ENCODE measurements at places on chromosomes 6 and 20.

- peak; percentile 14 for DNase-seq
Observed at GRCh38 chr6:105994591-105995390, 91.3 kb upstream of the PRDM1 start.

DNA sequence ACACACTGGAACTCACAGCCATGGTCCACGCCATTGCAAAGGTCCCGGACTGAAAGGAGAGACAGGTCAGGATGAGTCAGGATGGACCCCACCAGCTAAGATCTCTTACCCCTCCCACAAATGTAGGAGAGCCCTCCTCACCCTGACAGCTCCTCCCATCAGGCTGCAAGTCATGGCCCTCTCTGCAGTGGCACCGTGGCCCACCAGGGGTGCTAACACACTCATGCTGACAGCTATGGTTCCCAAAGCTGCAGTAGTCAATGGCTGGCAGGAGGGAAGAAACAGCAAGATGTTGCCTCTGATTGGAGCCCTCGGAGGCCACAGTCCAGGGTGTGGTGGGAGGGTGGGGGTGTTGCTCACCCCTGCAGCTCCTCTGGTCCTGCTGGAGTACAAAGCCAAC, 5.7 kb upstream of the RBPJL start:
- DNase-seq: no peak

DNA sequence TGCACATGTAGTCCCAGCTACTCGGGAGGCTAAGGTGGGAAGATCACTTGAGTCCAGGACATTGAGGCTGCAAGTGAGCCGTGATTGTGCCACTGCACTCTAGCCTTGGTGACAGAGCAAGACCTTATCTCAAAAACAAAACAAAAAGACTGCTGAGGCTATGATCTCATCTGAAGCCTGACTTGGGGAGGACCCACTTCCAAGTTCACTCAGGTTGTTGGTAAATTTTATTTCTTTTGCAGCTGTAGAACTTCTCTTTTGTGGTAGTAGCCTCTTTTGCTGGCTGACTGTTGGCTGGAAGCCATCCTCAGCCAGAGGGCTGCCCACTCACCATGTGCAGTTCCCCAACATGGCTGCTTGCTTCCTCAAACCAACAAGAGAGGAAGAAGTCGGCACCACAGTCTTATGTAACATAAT, 36.8 kb upstream of the ME1 start:
- DNase-seq: no peak

GRCh38 chr6:114718716-114719270, 376.0 kb upstream of the HS3ST5 start:
- peak; percentile 83 for DNase-seq

DNA sequence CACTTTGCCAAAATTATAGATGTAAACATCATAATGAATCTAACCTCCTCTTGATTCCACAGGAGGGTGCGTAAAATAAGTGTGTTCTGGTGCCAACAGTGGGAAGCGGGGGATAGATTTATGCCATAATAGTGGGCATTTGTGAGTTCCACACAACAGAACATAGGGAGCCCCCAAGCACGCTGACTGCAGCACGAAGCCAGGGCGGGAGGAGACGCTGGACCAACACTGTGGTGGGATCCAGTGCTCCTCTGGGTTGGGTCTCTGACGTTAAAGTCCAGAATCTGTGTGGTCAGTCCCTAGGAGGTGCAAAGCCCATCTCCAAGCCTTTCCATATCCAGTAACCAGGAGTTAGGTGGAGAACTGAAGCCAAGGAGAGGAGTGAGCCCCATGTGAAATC, 1.8 kb upstream of the TTLL2 start:
- no peak for DNase-seq

DNA sequence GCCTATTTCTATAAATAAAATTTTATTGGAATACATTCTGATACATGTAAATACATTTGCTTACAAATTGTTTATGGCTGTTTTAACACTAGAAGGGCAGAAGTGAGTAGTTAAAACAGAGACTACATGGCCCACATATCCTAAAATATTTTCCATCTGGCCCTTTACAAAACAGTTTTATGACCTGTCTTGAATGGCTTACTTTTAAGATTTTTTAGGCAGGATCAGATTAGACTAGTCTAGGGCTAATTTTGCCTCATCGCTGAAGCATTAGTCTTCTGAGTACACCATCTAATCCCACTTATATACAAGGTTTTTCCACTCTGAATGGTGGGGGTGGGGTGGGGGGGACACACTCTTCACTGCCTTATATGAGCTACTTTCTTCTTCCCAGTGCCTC, 27.1 kb downstream of the PLAGL1 start:
- no peak for DNase-seq

GRCh38 chr6:97214671-97215070, 68.3 kb downstream of the MMS22L start:
- no peak for DNase-seq

DNA sequence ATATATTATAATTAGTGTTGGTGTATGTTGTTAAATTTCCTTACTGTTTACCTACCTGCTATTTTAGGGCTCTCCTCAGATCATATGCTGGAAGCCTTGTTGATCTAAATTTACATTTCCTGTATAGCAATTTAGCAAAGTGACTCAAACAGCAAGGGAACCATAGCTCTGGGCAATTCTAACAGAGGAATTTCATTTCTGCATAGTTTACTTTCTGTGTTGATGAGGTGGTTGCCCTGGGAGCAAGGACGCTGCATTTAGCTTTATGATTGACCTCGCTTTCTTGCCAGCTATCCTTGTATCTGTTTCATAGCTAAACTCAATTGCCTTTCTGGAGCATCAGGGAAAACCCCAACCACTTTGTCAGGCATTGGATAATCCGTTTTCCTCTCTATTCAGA, 810.8 kb downstream of the GRIK2 start:
- DNase-seq: no peak

DNA sequence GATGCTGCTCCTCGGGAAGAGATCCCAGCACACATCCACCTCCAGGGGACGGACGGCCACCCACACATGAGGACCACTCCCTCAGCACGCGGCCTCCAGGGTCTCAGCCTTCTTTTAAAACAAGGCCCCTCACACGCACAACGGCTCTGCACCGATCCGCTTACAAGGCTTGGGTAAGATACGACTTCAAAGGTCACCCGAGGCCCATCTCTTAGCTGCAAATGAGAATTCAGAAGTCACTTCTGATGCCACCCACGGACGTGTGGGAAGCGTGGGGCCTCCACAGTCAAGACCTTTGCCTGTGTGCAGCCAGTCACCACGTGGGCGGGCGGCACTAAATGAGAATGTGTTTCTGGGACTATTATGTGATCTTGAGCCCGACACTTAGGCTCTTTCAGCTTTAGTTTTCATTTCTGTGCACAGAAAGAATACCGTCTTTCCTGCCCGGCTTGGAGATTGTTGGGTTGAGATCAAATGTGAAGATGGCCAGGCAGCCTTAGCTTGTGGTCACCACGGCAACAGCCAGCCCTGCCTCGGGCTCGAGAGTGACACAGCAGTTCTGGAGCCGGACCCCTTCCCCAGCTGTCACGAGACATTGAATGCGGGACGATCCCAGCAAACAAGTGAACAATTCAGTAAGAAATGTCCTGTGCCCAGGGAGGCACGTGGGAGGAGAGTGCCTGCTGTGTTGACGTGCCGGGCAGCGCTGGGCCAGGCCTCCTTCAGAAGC, 91.6 kb downstream of the RAMACL start:
- DNase-seq: no peak

DNA sequence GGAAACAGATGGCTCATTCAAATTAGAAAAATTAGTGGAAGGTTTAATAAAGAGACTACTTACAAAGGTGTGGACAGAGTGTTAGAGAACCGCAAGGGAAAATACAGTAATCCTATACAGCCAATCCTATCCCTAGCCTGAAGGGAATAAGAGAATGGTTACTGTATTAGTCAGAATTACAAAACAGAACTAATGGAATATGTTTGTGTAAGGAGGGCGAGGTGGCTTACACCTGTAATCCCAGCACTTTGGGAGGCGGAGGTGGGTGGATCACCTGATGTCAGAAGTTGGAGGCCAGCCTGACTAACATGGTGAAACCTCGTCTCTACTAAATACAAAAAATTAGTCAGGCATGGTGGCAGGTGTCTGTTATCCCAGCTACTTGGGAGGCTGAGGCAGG, 16.3 kb upstream of the TRPC4AP start:
- no peak for DNase-seq

DNA sequence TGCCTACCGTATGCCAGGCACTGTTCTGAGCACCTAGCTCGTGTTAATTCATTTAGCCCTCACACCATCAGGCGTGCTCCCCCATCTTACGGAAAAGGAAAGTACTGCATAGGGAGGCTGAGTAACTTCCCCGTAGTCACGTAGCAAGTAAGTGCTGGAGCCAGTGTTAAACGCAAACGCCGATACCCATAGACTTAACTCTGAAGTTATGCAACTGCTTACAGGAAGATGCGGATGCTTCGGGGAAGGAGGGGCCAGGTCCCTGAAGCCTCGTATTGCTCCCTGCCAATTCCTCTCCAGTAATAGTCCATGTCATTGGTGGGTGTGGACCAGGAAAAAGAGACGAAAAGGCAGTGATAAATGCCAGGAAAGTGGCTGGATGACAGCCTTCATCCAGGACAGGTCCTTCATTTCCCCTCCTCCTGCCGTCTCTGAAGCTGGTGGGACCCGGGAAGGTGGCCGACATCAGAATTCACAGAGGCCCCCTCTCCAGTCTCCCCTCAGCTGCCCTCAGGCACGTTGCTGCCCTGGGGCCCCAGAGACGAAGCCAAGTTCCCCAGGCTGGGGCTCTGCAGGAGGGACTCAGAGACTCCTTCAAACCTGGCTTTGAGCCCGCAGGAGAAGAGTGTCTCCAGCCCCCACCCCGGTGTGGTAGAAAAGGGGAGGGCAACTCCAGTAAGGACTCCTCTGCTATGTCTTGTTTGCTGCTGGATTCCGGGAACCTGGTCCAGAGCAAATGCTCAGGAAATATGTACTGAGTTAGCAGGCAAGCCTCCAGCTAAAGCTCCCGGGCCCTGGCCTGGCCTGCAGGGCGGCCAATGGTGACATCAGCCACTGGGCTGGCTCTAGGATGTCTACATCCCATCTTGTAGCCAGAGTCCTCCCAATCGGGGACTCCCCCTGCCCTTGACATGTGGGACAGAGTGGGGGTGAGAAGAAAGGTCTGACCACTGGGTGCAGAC, 37.8 kb downstream of the RAB44 start:
- DNase-seq: no peak

DNA sequence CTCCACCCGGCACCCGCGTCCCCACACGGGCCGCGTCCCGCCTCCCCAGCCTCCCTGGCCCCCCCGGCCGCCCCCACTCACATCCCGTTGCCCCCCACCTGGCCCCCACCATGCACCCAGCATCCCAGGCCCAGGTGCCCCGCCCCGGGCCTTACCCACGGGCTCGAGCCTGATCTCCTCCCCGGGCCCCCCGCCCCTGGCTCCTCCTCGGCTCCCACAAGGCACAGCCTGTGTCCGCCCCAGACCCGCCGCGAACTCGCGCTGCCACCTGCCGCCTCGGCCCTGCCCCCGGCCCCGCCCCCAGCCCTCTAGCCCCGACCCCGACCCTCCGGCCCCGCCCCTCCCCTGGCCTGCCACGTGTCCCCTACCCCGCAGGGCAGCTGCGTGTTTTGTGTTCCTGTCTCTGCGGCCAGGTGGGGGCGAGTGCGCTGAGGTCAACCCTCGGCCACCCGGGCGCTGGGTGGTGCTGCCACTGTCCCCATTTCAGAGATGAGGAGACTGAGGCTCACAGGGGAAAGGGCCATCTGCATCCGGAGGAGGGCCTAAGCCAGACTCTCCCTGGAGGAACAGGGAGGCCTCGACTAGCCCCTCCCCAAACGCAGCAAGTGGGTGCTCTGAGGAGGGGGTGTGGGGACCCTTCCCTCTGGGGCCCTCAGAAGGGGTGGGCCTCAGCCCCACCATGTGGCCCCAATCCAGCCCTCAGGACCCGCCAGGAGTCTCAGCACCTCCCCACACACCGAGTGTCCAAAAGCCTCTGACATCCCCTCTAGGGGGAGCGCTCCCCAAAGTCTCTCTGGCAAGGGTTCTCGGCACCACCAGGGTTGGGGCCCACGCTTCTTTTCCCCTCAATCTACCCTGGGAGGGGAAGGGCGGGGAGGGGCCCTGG, 99.8 kb downstream of the TAF4 start:
- no peak for DNase-seq

GRCh38 chr6:133613211-133613610, 275.7 kb upstream of the TCF21 start:
- no peak for DNase-seq

- no peak for DNase-seq
Observed at GRCh38 chr6:51533962-51534361, 553.5 kb downstream of the PKHD1 start.

- no peak for DNase-seq
Observed at GRCh38 chr6:106132153-106132698, 46.1 kb downstream of the PRDM1 start.

DNA sequence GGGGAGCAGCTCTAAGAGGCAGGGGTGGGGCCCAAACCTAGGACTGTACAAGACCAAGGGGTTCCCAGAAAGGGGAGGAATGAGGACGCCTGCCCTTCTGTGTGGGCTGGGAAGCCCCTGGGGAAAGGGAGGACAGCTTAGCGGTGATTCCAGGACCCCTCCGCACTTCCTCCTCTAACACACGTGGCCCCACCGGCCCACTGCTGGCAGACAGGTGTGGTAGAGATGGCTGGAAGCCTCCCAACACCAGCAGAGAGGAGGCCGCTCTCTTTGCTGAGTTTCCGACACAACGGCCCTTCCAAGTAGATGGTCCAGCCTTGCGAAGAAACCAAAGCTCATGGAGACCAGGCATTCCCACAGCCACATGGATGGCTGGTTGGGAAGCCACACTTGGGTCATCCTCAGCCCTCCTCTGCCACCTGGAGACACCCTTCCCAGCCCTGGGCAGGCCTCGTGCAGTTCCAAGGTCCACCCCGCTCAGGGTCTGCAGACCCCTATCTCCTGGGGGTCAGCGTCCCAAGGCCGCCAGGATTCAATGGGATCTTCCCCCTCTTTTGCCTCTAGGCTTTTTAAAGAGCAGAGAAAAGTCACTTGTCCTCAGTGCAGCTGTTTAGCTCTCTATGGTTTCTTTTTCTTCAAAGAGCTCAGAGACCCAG, 43.9 kb downstream of the RRBP1 start:
- DNase-seq: no peak

DNA sequence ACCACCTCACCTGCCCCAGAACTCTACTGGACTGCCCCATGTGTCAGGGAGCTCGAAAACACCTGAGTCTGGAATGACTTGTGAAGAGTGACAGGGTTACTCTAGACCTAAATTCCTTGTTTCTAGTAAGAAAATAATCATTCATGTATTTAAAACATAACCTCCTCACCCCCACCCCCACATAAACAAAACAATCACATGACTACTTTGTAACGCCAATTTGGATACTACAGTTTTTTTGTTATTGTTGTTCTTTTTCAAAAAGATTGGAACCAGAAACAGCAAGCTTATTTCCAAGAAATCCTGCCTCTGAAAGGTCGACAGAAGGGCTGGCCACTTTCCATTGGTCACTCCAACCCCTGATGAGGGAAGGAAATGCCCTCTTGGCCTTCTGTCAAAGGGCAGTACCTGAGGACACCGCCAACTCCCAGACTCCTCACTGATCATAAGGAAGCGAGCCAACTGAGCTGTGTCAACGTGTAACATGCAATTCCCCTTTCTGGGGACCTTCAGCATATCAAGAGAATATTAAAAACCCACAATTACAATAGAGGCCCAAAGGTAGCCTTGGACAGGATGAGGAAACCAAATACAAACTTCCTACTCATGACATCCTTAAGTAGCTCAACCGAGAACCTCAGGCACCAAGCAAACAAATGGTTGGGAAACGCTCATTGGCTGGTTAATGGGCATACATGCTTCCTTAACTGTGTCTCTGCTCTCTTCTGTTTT, 2.6 kb downstream of the MCUR1 start:
- no peak for DNase-seq

- DNase-seq: no peak
Observed at GRCh38 chr20:1712634-1713624, 55.4 kb upstream of the SIRPG start.

- no peak for DNase-seq
Observed at GRCh38 chr6:41186031-41186562, 14.9 kb downstream of the TREML2 start.

GRCh38 chr6:28693751-28694443, 168.2 kb downstream of the GPX5 start:
- DNase-seq: no peak
